Left forelimb (tissue), 1 donor: ENCODE measurements at places on chromosomes 5 and 9.
A peak's percentile ranks its signal among the peaks of the same experiment; 100 is the strongest.

GRCh38 chr5:176643491-176644219, 3.6 kb upstream of the TSPAN17 start:
- no peak for DNase-seq

GRCh38 chr9:36831381-36832161, 202.5 kb downstream of the PAX5 start:
- DNase-seq: no peak

DNA sequence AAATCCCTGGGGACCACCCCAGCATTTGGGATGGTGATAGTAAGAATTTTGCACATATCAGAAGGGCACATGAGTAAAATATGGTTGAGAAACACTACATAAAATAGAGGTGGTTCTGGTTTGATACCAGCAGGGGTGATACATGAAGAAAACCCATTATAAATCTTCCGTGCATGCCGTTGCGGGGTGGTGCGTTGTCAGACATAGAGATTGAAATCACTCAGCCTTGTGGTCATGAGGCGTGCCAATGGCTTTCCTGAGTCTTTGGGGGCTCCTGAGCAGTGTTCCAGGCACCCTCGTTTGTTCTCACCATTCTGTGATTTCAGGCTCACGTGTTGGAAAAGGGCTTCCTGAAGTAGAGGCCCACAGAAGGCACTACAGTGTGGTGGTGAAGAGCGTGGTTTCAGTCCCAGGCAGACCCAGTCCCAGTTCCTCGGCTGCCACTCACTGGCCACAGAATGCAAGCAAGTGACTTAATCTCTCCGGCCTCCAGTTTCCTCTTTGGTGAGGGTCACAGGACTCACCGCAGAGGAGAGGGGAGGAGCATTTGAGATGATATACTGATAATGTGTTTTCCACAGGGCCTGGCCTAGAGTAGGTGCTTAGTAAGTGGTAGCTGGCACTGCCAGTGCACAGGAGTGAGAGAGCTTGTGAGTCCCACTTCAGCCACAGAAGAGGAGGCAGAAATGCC, 20.5 kb upstream of the GLRX start:
- DNase-seq: peak; percentile 59

- DNase-seq: no peak
Observed at GRCh38 chr9:90099262-90099963, 494.6 kb downstream of the GADD45G start.
